CD4-positive, alpha-beta T cell treated with Interleukin-10 for 1 hour (primary cell): ENCODE measurements at places on chromosomes 2 and 18.

DNA sequence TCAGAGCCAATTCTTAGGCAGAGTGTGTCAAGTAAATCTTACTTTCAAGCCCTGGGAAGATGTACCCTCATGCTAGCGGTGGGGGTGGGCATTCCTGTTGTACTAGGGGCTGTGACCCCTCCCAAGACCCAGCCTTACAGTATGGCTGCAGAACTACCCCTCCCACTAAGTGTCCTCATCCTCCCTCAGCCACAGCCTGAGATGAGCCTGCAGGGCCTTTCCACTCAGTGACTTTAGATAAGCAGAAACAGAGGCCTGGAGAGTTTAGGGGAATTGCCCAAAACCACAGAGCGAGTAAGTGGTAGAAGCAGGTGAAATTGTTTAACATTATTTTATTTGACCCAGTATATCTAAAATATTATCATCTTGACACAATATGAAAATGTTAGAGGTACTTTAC lies 36.6 kb downstream of the TTC32 start:
- DNase-seq: no peak

GRCh38 chr2:37895140-37895539 lies 29.9 kb upstream of the RMDN2 start:
- no peak for DNase-seq

DNA sequence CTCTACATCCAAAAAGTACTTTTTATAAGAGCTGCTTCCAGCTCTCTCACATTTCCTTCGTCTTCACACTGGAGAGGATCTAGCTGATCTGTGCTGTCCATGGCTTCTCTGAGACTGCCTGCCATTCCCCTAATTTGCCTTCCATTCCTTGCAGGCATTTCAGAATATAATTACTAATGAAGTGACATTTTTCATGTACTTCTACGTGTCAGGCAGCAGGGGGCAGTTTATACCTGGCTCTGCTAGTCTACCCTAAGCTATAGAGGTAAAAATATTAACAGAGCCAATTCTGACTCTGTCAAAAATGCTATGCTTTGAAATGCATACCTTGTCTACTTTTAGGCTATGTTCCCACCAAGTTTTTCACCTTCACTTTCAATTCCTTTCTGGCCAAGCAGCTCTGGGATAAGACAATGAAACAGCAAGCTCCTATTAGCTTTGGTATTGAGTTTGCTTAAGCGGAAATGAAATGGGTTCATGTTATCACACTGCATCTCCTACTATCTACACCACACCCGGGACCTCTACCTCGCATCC lies 81.9 kb downstream of the MEP1B start:
- DNase-seq: peak; percentile 5

DNA sequence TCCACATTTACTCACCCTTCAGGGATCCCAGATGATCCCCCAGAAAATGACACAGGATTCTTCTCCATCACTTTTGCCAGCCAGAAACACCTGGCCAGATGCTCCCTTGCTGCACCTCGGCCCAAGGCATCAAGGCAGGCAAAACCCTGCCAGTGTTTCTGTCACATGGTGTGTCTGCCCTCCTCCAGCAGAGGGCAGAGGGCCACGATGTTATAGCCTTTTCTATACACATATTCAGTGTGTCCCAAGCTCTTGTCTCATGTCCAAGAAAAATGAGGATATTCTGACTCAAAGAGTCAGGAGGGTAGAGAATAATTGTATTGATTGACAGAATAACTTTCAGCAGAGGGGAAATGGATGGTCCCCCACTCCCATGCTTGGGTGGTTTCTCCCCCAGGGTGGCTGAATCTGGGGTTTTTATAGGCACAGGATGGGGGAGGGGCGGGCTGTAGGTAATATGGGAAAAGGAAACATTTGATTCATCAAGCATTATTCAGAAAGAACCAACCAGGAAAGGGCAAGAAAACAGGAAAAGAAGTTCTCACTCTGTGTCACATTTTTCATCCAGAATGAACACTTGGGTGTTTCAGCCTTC lies 933.9 kb downstream of the TRIB2 start:
- DNase-seq: no peak

- no peak for DNase-seq
These were observed 9.4 kb downstream of the GALNT1 start for GRCh38 chr18:35590935-35591334.

GRCh38 chr2:12424809-12425208 lies 291.9 kb upstream of the TRIB2 start:
- no peak for DNase-seq

DNA sequence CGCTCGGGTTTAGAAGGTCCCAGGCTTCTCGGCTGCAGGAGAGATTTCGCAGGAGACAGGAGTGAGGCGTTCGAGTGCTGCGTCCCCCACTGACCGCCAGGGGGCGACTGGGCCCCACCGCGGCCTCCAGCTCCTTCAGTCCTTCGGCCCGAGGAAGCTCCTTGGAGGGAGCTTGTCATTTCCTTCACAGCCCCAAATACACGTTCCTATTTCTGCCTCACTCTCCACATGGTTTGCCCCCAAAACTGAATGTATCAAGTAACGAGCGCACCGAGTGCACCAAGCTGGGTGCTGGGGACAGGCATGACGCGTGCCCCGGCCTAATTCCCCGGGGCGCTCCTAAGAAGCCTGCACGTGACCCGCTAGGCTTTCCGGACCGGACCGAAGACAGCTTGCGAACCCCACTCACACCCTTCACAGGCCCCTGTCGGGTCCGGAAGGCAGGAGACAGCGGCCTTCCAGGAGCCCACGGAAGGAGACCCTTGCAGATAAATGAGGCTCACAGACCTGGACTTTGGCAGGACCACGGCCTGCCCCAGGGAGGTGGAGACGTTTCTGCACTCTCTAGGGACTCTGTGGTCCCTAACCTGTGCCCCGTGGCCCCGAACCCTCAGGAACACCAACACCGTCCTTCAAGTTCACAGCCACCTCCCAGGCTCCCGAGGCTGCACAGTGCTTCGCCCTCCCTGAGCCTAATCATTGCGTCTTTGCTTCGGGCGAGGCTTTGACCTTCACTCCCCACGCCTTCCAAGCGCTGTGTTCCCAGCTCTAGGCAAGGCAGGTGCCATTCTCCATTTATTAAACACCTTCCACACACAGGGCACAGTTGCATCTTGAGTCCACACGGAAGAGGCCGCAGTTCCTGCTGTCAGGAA lies 13.0 kb upstream of the FAHD2A start:
- DNase-seq: peak; percentile 22

- no peak for DNase-seq
These were observed 678 bp downstream of the CYP27C1 start for GRCh38 chr2:127219171-127220070.

- DNase-seq: no peak
These were observed 14.8 kb downstream of the MBD2 start for GRCh38 chr18:54209471-54210180.

- no peak for DNase-seq
These were observed 612.7 kb downstream of the EPHA4 start for GRCh38 chr2:220959391-220959802.

DNA sequence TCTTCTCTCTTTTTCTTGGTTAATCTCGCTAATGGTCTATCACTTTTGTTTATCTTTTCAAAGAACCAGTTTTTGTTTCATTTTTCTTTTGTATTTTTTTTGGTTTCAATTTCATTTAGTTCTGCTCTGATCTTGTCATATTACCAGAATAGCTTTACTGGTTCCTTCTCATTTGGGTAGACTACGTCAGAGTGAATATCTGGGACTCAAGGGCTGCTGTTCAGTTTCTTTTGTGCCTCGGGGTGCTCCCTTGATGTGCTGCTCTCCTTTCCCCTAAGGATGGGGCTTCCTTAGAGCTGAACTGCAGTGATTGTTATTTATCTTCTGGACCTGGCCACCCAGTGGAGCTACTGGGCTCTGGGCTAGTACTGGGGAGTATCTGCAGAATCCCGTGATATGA lies 29.4 kb upstream of the IL1RN start:
- peak; percentile 28 for DNase-seq

DNA sequence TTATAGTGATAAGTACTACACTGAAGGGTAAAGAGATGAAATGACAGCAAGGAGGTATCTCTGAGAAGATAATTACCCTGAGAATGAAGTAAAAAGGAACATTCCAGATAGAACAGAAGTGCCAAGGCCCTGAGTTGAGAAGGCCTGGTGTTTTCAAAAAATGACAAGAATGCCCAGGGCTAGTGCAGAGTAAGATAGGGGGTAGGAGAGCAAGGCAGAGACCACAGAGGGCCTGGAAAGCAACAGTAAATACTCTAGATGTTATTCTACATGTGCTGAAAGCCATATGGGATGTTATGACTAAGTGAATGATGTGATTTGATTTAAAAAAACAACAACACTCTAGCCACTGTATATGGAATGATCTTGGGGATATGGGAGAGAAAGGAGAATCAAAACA lies 52.3 kb downstream of the BAZ2B start:
- no peak for DNase-seq

DNA sequence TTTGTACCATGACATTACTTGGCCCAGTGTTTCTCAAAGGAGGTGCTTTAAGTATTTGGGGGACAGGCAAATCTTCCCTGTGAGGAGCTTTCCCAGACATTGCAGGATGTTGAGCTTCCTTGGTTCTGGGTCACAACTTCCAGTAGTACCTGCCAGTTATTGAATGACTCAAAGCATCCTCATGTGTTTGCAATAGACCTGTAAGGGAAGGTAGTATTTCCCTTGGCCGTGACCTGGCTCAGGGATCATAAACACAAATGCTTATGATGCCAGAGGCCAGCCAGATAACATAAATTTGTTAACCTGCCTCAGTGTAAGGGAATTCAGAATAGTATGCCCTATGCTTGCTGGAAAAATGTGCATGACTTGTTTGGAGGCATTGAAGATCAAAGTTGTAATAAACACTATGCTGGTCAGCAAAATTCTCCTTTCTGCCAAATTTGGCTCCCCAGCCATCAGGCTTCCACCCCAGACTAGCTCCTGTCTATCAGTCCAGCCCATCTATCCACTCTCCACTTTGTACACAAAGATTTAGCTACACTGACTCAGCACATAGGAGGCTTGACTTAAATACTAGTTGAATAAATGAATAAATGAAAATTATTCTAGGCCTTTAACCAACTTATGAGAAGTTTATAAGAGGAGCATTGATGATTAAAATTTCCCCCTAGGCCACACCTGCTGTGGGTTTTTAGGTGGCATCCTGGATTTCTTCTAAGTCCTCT lies 102.0 kb upstream of the EFEMP1 start:
- DNase-seq: no peak

DNA sequence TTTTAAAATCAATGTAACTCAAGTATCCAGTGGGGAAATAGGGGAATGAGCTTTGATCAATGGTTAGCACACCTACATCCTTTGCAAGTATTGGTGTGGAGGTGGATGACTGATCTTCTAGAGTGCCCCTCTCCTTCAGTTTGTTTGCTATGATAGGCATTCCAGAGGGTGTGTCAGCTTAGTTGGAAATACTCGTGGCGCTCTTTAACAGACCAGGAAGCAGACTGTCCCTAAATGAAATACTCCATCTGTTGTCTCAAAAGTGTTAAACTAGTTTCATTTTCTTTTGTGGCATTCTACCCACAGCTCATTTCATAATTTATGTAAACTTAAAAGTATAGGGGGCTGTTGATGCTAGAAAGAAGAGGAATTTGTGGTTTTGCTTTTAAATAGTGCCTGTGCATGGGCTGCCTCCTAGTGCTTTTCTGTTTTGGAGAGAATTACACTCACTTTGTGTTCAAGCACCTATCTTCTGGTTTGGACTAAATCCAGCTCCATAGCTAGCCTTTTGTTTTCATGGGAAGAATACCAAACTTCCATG lies 66.2 kb downstream of the STAT1 start:
- DNase-seq: peak; percentile 41

- DNase-seq: no peak
These were observed 79.2 kb upstream of the PAPOLG start for GRCh38 chr2:60676706-60677330.

DNA sequence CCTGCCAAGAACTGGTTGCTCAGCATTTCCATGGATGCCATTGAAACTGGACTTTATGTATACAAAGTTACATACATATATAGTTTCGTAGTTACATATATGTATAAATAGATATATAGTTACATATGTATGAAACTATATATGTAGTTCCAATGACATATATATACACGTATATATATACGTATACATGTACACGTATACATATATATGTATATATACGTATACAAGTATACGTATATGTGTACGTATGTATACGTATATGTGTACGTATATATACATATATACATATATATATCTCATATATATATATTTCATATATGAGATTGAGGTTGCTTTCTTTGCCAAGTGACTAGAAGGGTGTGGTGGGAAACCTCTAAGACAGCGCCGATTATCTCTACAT lies 10.6 kb upstream of the TMEM131 start:
- DNase-seq: no peak

DNA sequence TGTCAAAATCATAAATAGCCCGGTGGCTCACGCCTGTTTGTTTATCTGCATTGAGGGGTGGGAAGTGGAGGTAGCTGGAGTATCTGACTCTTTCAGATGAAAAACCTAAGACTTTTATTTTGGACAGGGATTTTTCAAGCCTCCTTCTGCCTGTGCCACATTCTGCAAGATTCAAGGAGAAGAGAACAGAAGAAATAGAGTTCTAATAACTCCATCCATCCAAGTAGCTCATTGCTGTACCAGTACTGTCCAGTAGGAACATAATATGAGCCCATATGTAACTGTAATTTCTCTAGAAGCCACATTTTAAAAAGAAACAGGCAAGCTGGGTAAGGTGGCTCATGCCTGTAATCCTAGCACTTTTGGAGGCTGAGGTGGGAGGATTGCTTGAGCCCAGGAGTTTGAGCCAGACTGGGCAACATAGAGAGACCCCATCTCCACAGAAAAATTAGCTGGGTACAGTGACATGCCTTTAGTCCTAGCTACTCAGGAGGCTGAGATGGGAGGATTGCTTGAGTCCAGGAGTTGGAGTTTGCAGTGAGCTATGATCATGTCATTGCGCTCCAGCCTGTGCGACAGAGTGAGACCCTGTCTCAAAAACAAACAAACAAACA lies 35.4 kb upstream of the NT5DC4 start:
- DNase-seq: no peak

DNA sequence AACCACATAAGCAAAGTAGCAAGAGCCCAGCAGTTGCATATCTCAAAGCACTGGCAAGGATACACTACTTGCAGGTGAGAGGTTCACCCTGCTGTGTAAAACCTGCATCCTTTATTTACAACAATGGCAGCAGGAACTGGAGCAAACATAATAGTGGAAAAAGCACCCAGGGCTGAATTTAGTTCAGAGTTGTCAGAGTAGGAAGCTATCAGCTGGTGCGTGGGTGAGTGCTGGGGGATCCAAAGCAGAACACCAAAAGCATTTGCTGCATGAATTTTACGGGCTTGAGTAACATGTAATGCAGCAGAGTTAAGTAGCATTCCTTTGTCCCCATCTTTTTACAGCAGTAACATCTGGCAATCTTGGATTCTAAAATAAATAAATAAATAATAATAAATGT lies 73.5 kb upstream of the SRD5A2 start:
- no peak for DNase-seq
